T-helper 1 cell (primary cell): ENCODE measurements at places on chromosomes 12 and 14.

DNA sequence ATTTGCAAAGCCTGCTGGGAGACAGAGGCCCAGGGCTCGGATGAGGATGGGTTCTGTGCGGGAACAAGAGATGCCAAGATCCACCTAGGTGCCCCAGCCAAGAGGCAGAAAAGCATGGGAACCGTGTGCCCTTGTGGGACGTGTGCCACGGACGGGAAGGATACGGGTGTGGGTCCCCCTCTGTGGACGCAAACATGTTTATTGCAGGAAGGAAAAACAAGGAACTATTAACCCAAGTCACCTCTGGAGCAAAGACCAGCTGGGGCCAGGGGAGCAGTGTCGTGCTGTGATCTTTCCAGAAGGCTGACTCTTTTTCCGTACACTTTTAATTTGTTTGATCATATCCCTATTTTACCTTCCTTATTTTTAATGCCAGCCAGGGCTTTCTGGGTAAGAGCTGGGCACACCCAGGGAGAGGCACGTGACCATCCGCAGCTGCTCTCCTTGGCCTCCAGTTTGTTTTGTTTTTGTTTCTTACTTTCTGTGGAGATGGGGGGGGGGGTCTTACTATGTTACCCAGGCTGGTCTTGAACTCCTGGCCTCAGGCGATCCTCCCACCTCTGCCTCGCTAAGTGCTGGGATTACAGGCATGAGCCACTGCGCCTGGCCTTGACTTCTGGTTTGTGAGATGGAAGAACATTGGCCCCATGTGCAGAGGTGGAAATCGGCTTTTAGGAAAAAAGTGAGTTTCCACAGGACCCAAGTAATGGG lies 20.7 kb downstream of the SCARB1 start:
- DNase-seq = no peak

GRCh38 chr14:30005114-30005808 lies 77.6 kb upstream of the PRKD1 start:
- DNase-seq = no peak

- no peak for DNase-seq
Observed at GRCh38 chr12:53825246-53826081, 73.7 kb upstream of the CISTR start.

GRCh38 chr14:77197988-77198387 lies 16.4 kb downstream of the TMEM63C start:
- DNase-seq = no peak

GRCh38 chr12:80576641-80577418 lies 130.6 kb upstream of the MYF6 start:
- DNase-seq = no peak
